ENCODE measurements at places on chromosomes 6 and 20.
A peak's percentile ranks its signal among the peaks of the same experiment; 100 is the strongest.

- DNase-seq = no peak
Measured at GRCh38 chr6:64590965-64591675, 955.5 kb downstream of the PHF3 start.

DNA sequence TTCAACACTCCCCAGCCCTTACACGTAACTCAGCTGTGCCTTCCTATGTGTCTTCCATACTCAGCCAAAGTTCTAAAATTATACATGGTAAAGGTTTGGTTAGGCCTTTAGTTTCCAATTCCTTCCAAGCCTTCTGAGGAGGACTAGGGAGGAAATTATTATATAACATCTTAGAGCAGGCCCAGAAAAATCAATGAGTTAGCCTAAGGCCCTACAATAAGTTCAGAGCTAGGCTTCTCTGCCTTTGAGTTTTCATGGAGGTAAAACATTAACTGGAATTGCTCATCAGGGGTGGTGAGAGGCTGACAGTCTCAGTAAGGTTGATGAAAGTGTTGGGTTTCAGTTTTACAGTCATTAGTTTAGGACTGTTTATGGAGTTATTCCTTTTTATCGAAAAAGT, 286.0 kb downstream of the ADGB start:
- no peak for DNase-seq

DNA sequence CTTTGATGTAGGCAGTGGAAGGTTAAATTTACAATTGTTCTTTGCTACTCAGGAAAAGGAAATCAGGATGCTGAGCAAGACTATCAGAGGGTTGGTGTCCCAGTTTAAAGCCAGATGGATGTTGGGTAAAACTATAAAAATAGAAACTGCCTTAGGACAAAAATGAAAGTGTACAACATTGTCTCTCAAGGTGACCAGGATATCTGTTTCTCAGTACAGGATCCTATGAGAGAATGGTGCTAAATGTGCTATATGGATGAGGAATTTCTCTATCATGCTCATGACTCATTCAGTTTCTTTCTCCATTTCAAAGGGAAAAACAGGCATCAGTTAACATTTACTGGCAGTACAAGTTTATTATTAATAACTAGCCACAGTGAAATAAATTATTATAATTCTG, 534.2 kb upstream of the GJE1 start:
- DNase-seq = no peak

DNA sequence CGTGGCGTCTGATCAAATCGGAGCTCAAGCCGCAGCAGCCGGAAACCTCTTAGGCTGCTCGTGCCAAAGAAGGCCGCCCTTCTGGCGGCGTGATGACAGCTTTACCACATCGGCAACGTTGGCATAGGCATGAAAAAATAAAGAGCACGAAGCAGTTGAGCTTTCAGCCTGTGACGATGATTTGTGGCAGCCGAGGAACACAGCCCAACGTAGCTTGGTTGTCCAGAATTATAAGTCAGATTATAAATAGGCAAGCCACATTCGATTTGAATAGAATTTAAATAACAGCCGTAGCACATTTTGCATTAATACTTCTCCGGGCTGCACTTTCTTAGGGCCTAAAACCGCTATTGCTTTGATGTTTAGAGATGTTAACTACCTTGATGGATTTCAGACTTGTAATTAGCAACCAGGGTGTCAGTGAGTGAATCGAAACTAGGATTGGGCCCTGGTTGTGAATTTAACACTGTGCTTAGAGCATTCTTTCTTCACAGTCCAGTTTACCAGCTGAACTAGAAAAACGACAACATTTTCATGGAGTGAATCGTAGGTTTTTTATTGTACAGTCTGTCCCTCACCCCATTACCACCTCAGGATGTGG, 864 bp upstream of the BCLAF1 start:
- DNase-seq = peak; percentile 37

DNA sequence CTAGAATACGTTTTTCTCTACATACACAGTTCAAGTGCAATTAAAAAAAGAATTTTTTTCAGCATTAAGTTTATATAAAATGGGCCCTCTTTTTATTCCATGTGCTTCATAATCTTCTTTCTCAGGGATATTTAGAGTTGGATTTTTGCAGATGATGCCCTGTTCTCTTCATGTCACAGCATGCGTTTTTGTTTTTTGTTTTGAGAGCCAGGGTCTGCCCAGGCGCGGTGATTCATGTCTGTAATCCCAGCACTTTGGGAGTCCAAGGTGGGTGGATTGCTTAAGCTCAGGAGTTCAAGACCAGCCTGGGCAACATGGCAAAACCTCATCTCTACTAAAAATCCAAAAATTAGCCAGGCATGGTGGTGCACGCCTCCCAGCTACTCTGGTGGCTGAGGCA, 82.9 kb upstream of the PRND start:
- no peak for DNase-seq

- no peak for DNase-seq
Measured at GRCh38 chr6:30670760-30671527, 1.9 kb downstream of the DHX16 start.

GRCh38 chr6:133136177-133136880, 104.8 kb upstream of the EYA4 start:
- no peak for DNase-seq

DNA sequence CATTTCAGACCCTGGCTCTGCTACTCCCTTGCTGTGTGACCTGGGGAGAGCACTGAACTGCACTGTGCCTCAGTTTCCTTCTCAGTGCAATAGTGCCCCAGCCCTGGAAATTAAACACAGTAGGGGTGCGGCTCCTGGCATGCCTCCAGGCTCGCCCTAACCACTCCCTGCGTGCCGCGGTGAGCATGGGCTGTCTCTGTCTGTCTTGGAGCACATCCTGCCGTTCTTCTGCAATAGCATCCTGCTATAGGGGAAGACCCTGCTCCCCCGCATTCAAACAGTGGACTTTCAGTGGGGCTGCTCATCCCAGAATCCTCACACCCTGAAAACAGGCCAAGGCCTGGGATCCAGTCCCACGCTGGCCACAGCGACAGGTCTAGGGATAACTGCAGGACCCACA, 129.5 kb downstream of the FOXC1 start:
- DNase-seq = no peak

DNA sequence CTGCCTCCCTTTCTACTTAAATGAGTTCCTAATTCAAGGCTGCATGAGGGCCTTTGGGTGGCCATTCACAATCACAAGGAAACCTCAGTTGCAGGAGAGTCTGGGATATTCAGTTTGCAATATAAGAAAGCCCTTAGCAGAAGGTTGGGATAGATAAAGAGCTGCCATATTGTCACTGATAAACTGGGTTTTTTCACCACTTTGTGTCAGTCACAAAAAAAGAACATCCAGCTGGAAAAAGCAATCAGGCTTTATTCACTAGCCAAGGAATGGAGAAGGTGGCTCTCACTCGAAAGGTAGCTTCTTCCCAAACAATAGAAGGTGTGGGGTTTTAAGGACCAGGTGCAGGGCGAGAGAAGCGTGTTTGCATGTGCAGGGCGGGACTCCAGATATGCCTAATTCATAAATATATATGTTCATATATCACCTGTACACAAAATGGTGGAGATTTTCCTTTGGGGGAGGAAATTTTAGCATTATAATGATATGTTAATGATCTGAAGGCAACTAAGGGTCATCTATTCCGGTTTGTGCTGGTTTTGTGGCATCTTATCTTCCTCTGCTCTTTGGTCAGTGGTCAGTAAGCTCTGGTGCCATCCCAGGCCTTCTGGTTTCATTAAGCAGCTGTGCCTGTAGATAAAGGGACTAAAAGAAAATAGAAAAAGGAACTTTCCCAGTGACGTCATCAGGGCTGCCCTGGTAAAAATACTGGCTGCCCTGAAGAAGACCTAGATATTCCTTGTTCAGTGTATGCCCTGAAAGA, 97.1 kb upstream of the IYD start:
- DNase-seq = no peak

- no peak for DNase-seq
Measured at GRCh38 chr6:136676075-136676474, 116.2 kb downstream of the MAP3K5 start.

- no peak for DNase-seq
Measured at GRCh38 chr6:149335924-149336608, 18.6 kb downstream of the TAB2 start.

DNA sequence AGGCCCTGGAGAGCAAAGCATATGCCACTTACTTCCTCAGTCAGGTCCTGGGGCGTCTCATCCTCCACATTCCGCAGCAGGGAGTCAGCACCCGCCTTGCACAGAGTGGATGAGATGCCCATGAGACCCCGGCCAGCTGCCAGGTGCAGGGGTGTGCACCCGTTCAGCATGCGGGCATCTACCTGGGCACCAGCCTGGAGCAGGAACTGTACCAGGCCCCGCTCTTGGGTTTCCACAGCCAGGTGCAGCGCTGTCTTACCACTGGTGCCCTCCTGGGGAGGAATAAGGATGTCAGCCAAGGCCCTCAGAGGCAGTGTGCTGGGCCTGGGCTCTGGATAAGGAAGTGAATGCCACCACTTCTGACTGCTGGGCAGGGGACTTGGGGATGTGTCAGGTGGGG, 2.7 kb upstream of the SLC35B2 start:
- DNase-seq = no peak

DNA sequence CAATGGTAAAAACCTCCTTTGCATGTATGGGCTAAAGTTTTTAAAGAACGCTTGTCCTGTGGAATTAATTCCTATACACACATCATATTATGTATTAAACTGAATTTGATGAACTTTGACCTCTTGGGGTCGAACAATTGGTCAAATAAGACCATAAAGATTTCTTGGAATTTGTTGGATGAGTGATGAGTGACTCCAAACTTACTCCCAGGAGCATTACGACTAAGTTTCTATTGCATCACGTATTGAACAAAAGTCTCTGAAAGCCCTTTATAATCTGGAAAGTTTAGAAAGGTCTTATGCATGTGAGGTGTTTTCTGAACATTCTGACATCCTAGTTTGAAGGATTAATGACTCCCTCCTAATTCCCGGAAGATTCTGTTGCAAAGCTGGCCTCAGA, 126.9 kb upstream of the BMP5 start:
- no peak for DNase-seq

DNA sequence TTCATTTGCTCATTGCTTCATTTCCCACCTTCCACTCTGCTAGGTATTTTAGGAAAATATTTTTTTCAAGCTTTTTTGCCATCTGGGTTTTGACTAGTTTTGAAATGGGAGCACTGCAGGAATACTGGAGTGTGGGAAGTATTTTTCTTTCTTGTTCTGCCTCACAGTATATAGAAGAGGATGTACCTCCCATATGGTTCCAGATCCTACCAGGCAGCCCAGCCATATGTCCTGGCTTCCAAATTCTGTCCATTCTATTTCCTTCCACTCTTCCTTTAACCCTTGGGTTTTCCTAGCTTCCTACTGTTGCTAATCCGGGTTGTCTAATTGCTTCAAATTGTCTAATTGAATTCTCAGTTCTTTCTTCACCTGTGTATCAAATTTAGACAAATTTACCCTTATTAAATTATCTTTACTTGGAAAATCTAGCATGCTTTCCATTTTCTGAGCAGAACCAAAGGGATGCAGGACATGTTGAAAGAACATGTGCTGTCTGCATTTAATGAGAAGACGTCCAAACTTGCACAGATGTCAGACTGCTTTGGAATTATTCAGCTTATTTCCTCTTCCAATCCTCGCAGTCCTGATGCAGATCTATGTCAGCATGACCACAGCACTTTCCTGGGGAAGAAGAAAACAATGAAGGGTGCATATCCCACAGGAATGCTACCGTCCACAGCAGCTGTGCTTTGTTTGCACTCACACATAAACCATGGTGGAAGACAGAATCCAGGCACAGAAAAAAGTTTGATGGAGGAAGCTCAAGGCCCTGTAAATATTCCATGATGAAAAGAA, 1273.9 kb upstream of the MAP3K7 start:
- no peak for DNase-seq

DNA sequence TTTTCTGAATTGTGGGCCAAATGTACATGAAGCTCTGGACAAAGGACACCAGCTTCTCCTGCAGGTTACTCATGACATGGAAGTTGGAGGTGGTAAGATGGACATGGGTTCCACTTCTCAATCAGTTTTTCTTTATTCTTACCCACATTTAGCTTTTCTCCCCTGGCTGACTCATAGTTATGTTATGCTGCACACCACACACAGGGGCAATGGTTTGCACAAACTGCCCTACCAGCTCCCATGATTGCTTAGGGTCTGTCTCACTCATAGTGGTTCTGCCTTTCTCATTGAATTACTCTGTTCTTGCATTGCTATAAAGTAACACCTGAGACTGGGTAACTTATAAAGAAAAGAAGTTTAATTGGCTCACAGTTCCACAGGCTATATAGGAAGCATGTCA, 4.5 kb upstream of the CD109 start:
- no peak for DNase-seq

DNA sequence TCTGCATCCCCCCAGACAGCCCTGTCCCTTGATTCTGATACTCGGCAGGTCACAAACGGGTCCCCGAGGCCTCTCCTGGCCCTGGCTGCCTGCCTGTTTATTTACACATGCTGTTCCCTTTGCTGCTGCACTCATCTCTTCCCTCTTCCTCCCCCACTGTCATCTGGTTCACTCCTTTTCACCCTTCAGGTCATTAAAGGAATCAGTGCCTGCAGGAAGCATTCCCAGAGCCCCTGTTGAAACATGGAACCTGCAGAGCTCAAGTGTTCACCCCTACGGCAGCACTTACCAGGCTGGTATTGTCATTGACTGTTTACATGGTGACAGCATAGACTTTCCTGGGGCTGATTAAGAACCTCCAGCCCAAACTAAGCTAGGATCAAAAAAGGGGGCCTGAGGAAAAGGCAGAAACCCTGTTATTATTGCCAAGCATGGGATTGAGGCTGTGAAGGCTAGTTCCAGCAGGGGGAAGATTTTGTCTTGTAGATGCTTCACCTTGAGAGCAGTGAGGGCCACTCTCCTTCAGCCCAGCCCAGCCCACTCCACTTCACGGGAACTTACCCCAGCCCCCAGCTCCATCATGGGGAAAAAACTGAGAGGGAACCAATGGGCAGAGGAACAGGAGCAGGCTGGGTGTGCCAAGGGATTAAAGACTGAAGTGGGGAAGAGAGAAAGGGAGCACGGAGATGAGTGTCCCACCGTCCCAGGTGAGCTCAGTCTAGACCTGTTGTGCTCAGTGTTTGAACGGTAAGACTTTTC, 73.2 kb downstream of the JPH2 start:
- DNase-seq = no peak

DNA sequence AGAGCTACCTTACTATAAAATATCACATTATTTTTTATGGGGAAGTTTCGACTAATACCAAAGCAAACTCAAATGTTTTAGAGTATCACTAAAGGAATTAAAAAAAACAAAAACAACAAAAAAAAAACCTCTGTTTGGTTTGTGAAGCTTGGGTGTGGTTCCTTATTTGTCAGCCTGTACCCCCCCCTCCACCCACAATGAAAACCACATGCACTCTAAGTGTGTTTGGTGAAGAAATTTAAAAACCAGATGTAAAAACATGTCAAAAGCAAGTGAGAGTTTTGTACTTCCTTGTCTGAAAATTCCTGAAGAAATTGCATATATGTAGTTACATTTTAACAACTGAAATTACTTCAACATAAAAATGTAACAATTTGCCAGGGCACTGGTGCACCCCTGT, 3.1 kb downstream of the STK38 start:
- DNase-seq = no peak

GRCh38 chr6:98323605-98324004, 510.8 kb upstream of the POU3F2 start:
- no peak for DNase-seq

- DNase-seq = no peak
Measured at GRCh38 chr6:158808442-158808833, 10.7 kb downstream of the EZR start.

Measured in stimulated activated CD8-positive, alpha-beta memory T cell treated with anti-CD3 and anti-CD28 coated beads, Interleukin-7, amount 100 ng/mL, for 24 hours (primary cell).